Activated CD4-positive, alpha-beta T cell treated with anti-CD3 and anti-CD28 coated beads, Interleukin-10, Interleukin-2, amounts not matched to agents 100 ng/mL and 50 ng/mL, durations not matched to agents 16 hours and 8 hours (primary cell): ENCODE measurements at places on chromosomes 7 and 10.
A peak's percentile ranks its signal among the peaks of the same experiment; 100 is the strongest.

DNA sequence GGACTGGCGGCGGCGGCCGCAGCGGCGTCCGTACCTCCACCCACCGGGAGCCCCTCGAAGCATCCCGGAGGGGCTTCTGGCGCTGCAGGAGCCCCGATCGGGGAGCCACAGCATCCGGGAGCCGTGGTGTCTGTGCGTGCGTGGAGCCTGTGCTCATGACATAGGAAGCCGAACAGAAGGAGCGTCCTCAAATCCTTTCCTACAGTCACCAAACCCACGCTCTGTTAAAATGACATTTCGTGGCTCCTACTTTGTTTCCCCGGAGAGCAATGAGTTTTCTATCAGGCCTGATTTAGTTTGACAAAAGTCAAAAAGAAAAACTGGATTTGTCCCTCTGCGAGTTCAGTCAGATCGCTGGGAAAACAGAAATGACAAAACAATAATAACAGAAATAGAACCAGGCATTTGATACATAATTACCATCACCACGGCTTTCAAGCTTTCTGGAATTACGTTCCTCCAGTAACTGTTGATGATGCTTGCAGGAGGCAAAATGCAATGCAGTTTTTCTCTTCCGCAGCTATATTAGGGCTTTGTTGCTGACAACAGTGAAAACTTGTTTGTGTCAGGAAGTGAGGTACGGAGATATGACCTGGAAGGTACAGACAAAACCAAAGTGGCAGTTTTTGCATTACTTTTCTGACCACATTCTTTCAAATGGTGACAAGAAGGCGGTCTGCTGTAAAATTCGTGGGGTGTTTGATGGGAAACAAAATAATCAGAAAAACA lies 219.3 kb upstream of the MKLN1 start:
- peak; percentile 92 for DNase-seq

DNA sequence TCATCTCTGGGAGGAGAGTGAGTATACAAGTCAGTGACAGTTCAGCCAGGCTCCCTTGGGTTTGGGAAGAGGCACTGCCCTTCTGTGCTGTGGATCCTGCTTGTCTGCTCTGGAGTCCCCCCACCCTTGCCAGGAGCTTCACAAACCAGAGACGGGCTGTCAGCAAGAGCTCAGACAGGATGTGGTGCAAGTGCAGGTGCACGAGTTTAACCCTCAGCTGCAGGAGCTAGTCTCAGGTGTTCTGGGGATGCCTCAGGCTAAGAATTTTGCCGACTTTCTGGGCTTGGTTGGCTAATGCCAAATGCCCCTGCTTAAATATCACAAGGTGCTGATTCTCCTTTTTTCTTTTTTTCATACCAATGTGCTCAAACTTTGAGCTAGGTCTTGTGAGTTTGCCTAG lies 22.3 kb downstream of the ZNF783 start:
- no peak for DNase-seq

- no peak for DNase-seq
These were observed 242.8 kb downstream of the MGMT start for GRCh38 chr10:129709627-129710509.

GRCh38 chr10:37654466-37654865 lies 202.9 kb downstream of the ZNF248 start:
- no peak for DNase-seq

- peak; percentile 78 for DNase-seq
These were observed at the start of gene PFKP for GRCh38 chr10:3067118-3067858. PFKP (plus strand) TSS chr10:3067548; CDS start chr10:3067596, 48 bp downstream.

GRCh38 chr7:36048141-36048901 lies 104.7 kb upstream of the EEPD1 start:
- no peak for DNase-seq
